ENCODE measurements at places on chromosomes 3 and 15.

DNA sequence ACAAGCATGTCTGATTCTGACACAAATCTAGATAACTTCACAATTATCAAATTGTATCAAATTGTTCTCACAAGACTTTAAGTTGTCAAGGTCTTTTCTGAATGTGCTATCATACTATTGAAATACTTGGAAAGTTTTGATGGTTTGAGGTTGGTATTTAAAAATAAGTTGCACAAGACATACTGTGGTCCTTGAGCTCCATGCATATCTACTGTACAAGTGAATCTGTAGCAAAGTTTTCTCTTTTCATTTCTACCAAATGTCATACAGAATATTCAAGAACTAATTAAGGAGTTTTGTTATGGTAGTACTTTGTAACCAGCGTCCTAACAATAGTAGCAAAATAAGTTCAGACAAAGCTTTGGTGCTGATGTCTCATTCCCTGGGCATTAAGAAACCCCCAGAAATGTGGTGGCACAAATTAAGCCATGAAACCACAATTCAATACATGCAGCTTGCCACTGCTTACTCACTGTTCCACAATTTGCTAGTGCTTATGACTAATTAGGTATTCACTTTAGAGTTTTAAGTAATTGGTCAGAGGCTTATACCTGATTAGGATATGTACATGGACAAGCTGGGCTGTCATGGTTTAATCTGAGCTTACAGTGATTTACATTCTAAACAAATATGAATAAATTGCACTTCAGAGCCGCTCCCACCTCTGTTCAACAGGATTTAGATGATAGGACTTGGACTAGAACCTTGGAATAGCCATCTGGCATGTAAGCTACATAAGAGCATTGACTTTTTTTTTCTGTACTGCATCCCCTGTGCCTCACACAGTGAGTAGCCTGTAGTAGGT is 8.8 kb downstream of the TBC1D23 start:
- DNase-seq = peak; percentile 94

DNA sequence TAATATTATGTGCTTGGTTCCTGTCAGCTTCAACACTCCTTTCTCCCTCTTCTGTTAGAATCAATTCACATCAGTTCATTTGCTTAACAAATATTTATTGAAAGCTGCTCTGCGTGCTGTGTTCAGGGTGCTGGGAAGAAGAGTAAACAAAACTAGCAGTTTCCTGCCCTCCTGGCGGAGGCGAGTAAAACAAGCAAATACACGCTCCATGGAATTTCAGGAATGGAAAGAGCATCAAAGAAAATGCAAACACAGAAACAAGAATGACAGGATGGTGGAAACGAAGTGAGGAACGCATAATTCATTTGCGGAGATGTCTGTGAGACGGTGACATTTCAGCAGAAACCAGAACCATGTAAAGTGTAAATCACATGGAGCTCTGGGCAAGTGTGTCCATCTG is 49.4 kb upstream of the SPTSSB start:
- no peak for DNase-seq

GRCh38 chr15:68424754-68425390 is 7.1 kb downstream of the ITGA11 start:
- no peak for DNase-seq

GRCh38 chr3:192215-192929 is 4.2 kb upstream of the CHL1 start:
- no peak for DNase-seq

- no peak for DNase-seq
Observed at GRCh38 chr3:22569570-22569969, 633.6 kb upstream of the UBE2E2 start.

DNA sequence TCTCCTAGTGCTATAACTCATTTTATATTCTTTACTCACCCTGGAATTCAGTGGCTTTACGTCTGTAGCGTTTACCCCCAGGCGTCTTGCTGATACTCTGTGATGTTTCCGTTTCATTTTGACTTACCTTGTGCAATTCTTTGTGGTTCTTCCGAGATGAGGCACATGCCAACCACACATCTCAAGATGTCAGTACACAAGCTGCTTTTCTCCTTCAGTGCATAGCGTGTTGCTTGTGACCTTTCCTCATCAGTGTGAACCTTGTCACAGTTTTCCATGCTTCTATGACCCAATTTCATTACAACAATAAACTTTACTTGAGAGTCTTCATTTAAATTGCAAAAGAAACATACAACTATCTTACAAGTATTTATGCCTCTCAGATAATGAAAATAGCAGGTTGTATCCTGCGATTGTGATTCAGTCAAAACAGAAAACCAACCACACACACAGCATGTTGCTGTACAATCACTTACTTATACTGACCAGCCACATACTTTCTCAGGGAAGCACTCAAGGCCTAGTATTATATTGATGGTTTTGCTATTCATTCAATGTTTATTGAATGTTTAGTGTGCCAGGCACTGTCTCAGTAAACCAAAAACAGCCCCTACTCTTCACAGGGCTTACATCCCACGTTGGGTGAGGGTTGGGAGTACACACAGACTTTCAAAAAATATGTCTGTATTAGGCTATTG is 4.6 kb upstream of the TBL1XR1 start:
- DNase-seq = no peak

- no peak for DNase-seq
Observed at GRCh38 chr3:12759693-12760565, 870 bp upstream of the TMEM40 start.

Data from A172 (cell line).